SK-N-SH (cell line): ENCODE measurements at places on chromosomes 12 and 14. TPM values are rescaled to one million over a fixed set of nuclear protein-coding genes. Genes with fewer than 3 reads are reported as not detected.

- DNase-seq = no peak
- H3K36me3 ChIP-seq = no peaks in the 10 kb centered on the region
- no peaks in the 10 kb centered on the region for H3K4me1 ChIP-seq
- no peak overlapping the region for H3K27ac ChIP-seq
- no peaks in the 10 kb centered on the region for H3K27me3 ChIP-seq
Measured at GRCh38 chr12:23729359-23729758, 220.1 kb downstream of the SOX5 start.

DNA sequence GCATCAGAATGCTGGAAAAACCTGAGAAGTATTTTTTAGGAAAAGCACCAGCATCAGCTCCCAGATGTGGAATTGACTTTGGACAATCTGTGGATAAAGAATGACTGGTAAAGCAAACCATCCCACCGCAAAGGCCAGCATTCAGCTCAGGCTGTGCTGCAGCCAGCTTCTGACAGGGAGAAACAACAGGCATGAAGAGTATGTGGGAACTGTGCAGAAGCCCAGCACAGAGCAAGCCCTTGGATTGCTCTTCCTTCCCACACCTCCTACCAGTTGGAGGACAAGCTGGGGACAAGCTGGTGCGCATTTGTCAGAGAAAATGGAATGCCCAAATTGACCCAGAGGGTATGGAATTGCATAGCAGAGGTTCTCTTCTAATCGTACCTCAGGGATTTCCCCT is 228.1 kb downstream of the ANO2 start:
- H3K27me3 ChIP-seq = peaks cover 41% of the 10 kb centered on the region; the same call in 1 of the 2 replicates
- H3K36me3 ChIP-seq = no peaks in the 10 kb centered on the region
- H3K4me3 ChIP-seq = no peak overlapping the region

- DNase-seq = no peak
- H3K4me1 ChIP-seq = no peaks in the 10 kb centered on the region
- H3K36me3 ChIP-seq = peaks cover 54% of the 10 kb centered on the region
- no peaks in the 10 kb centered on the region for H3K27me3 ChIP-seq
- H3K27ac ChIP-seq = no peak overlapping the region
Measured at GRCh38 chr12:120183211-120183631, 11.3 kb downstream of the GCN1 start.

DNA sequence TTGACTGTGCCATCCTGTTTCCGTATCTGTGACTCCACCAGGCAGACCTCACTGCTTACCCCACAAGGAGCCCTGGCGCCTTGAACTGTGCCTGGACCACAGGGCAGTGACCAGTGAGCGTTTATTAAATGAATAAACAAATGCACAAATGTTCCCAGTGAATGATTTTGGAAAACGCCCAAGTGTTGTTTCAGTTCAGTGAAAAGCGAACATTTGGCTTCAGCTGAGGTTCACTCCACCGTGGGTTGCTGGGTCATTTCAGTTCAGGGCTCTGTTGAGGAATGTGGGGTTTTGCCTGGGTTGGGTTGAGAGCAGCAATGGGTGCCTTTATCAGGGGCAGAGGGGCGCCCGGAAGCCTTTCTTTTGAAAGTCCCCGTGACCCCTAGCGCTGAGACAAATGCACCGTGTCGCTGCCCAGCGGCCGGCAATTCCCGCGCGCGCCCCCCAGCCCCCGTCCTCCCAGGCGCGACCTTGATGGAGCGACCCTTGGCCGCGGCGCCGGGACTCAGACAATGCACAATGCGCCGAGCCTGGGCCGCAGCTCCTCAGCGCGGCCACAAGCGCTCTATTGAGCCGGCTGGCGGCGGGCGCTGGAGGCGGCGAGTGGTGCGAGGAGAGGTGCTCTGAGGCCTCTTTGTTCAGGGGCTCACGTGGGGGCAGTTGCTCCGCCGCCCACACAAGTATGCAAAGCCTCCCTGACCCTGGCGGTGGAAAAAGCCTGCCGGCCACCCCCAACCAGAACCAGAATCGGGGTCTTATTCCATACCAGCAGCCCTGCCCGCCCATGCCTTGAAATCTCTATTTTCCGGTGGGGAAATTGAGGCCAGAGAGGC is 40.5 kb upstream of the CLMN start:
- DNase-seq = no peak
- H3K27ac ChIP-seq = no peak overlapping the region
- H3K4me1 ChIP-seq = no peaks in the 10 kb centered on the region
- H3K4me3 ChIP-seq = no peak overlapping the region
- H3K27me3 ChIP-seq = no peaks in the 10 kb centered on the region

DNA sequence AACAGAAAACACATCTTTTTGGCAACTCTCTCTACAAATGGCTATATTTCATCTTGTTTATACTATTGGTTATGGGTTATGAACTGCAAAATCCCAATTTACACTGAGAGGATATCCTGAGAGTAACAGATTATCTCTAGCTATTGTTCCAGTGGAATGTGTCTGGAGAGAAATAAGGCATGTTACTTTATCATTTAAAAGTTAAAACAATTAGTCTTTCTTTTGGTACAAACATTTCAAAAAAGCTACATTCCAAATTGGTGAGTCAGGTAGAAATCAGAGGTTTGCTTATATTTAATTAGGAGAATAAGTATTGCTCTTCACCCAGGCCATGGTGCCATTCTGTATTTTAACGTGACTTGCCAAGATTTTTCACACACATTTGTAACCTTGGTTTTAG is 411.6 kb downstream of the CCER1 start:
- H3K27me3 ChIP-seq = no peaks in the 10 kb centered on the region
- H3K4me3 ChIP-seq = no peak overlapping the region
- H3K4me1 ChIP-seq = no peaks in the 10 kb centered on the region
- no peak overlapping the region for H3K27ac ChIP-seq

Gene CISTR
- not detected in 2 replicates for polyA plus RNA-seq

GRCh38 chr12:109462868-109463692 is 14.0 kb downstream of the KCTD10 start:
- peak overlapping the region; percentile 23; the same call in 1 of the 2 replicates for H3K4me3 ChIP-seq
- no peaks in the 10 kb centered on the region for H3K27me3 ChIP-seq
- peaks cover 63% of the 10 kb centered on the region for H3K4me1 ChIP-seq
- H3K36me3 ChIP-seq = peaks cover 11% of the 10 kb centered on the region
- DNase-seq = peak; percentile 51

Gene KRT75
- polyA plus RNA-seq = not detected in 2 replicates

Gene SCNN1A
- polyA plus RNA-seq = 0.71 and 1.6 TPM in 2 replicates

Gene LRRC10
- polyA plus RNA-seq = not detected in 2 replicates

- no peaks in the 10 kb centered on the region for H3K36me3 ChIP-seq
- DNase-seq = peak; percentile 85
- no peaks in the 10 kb centered on the region for H3K27me3 ChIP-seq
- no peak within 1 kb of the TSS for H3K4me3 ChIP-seq
- H3K4me1 ChIP-seq = peaks cover 68% of the 10 kb centered on the region
- peak within 1 kb of the TSS; percentile 88 for H3K27ac ChIP-seq
Measured at GRCh38 chr12:52191841-52192791, at the start of gene KRT80. Gene KRT80, minus strand, starts transcription at chr12:52192014. Its CDS starts 112 bp downstream, at chr12:52191902.

Gene CDKN3
- 25.5 and 26.7 TPM in 2 replicates for polyA plus RNA-seq

DNA sequence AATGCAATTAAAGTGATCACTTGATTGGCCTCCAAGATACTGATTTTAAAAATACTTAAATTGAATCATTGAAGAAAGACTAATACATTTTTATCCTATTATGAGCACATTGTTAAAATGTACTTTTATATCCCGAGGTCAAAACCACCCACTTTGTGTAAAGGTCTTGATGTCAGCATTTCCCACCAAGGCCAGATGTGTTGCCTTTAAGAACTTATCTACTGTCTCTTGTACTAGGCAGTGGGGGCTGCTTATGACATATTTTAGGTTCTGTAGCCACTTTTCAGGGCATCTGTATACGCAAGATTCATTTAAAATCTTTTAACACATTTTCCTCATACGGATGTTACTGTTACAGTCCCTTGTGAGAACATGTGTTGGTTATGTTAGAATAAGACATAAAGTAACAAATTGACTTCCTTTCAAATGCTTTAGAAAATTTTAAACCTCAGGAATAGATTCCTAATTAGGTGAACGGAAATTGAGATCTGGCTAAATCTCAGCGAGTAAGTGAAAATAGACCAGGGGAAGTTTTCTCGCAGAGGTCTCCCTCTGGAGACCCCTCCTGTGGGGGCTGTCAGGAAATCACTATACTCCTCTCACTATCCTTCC is 456.2 kb downstream of the ADAMTS20 start:
- H3K27ac ChIP-seq = no peak overlapping the region
- DNase-seq = no peak
- H3K4me3 ChIP-seq = no peak overlapping the region
- no peaks in the 10 kb centered on the region for H3K36me3 ChIP-seq
- H3K27me3 ChIP-seq = no peaks in the 10 kb centered on the region

Gene OR6C2
- polyA plus RNA-seq = not detected in 2 replicates
